NCI-H2081 treated with DMSO at 0.1 percent for 48 hours (cell line): ENCODE measurements at places on chromosomes 1 and 21.

- DNase-seq: peak; percentile 29
Observed at GRCh38 chr1:54070171-54070837, 16.9 kb downstream of the TCEANC2 start.

GRCh38 chr1:195185321-195185720 is 1422.9 kb downstream of the KCNT2 start:
- DNase-seq: no peak

GRCh38 chr21:22115746-22116145 is 1117.5 kb downstream of the NCAM2 start:
- DNase-seq: no peak

- no peak for DNase-seq
Observed at GRCh38 chr1:209383422-209383821, 200.1 kb upstream of the CAMK1G start.

GRCh38 chr1:50195205-50195604 is 86.5 kb downstream of the ELAVL4 start:
- no peak for DNase-seq

DNA sequence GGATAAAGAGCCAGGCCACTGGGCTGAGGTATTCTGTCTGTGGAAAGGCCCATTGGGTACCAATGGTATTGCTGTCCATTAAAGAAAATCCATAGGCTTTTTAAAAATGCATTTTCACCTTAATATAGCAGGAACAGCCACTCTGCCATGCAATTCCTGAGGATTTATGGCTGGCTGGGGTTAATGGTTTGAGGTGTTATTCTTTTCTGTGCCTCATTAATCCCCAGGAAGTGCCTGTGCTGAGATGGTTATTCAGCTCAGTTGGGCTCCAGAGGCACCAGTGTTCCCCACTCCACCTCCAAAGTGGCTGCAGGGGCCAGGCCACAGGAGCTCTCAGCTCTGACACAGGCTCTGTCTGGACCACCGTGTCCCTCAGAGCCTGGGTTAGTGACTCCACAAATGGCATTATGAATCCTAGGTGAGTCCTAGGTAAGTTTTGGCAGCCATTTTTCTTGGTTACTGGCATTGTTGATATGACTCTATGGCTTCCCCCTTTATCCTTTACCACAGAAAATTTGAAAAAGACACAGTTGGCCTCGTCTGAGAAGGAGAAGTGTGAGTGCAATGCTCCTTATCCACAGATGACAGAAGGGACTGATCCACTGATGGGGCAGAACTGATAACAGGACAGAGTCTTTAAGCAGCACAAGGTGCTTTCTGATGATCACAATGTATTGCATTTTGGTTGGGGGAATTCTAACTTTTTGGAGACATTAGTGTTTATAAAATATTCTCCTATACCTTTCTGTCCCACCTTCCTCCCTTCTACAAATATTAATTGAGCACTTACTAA is 2.2 kb upstream of the PAPPA2 start:
- DNase-seq: no peak

GRCh38 chr1:168092566-168093355 is 44.0 kb downstream of the GPR161 start:
- DNase-seq: no peak

- no peak for DNase-seq
Observed at GRCh38 chr1:197402189-197402588, 134.1 kb downstream of the CRB1 start.

- DNase-seq: no peak
Observed at GRCh38 chr1:96253246-96254035, 468.1 kb upstream of the PTBP2 start.

DNA sequence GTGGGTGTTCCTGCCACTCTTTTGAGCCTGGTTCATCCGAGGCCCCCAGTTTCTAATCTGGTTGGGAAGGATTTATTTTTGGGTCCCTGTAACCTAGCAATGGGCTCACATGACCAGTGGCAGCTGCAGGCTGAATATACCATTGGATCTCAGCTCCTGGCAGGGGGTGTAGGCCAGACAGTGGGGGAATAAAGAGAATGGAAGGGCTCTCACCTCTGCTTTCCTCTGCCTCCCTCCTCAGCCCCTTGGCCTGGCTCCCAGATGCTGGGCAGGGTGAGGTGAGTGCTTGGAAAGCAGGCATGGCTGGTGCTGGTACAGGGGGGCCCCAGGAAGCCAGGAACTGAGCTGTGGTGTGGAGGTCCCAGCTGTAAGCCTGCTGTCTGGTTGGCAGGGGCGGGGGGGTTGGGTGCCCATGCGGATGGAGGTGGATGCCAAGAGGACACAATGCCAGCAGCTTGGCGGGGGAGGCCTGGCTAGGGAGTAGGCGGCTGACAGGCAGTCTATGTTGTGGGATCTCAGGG is 3.6 kb upstream of the GPR61 start:
- DNase-seq: peak; percentile 24

DNA sequence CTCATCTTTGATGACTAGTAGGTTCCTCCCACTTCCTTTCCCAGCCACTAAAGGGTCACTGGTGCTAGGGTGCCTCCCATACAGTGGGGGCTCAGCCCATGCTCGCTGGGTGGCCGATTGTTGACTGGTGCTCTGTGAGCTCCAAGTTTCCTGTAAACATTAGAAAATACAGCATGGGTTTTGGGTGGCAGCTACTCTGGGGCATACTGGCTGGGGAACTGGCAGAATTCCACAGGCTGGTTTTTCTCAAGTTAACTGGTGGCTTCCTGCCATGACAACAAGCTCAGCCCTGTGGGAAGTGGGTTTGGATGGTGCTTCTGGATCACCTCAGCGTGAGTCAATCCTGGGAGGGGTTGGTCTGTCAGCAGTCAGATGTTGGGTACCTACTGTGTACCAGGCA is 28.7 kb upstream of the CRNN start:
- DNase-seq: no peak

- DNase-seq: no peak
Observed at GRCh38 chr21:35399002-35399530, 350.0 kb upstream of the RUNX1 start.

DNA sequence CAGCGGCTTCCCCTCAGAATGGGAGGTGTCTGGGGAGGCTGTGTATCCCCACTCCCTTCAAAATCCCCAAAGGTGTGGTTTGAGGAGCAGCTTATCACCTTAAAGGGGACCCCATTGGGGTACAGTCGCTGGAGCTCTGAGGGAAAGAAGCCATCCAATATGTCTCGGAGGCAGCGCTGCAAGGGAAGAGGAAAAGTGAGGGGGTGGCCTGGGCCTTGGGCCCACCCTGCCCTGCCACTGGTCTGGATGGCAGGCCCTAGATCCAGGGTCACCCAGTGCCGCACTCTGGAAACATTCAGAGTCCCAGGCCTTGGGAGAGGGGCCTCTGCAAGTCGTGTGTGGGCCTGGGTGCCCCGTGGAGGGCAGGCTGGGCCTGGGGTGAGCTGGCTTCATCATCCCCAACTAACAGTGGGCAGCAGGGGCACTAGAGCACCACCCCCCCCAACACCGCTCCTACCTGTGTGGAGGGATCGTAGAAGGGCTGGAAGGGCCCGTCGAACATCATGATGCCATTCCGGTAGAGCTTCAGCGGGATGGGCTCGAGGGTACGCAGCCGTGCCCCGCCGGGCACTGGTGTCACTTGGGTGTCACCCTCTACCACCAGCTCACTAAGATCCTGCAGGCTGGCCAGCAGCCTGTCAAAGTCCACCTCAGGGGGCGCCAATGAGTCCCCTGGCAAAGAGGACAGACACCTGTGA is 5.6 kb downstream of the SH3BGRL3 start:
- no peak for DNase-seq

- DNase-seq: no peak
Observed at GRCh38 chr1:32767641-32768040, 49.5 kb downstream of the YARS1 start.

DNA sequence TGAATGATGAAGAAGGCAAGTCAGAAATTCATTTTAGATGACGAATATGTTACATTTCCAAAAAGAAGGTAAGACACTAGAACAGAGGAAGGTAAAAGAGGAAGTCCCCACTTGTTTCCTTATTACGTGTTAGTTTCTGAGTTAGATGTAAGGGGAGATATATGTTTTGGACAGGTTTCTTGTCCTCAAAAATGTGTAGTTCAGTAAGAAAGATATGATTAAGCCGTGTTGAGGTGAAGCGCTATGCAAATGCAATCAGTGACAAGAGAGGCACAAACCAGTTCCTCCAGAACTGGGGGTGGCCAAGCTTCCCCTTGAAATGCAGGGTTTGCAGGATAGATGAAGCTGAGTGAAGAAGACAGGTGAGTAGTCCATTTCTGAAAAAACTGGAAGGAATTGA is 293.3 kb upstream of the RUNX1 start:
- no peak for DNase-seq

GRCh38 chr1:239816081-239816782 is 275.5 kb upstream of the FMN2 start:
- DNase-seq: no peak

GRCh38 chr1:199909137-199909536 is 118.4 kb upstream of the NR5A2 start:
- no peak for DNase-seq

- peak; percentile 4 for DNase-seq
Observed at GRCh38 chr1:30801771-30802198, 44.2 kb upstream of the LAPTM5 start.

GRCh38 chr1:153441238-153441755 is 19.2 kb downstream of the S100A7 start:
- no peak for DNase-seq

GRCh38 chr1:167584581-167584980 is 31.0 kb upstream of the CREG1 start:
- DNase-seq: no peak

- DNase-seq: no peak
Observed at GRCh38 chr1:19411612-19412011, 73.7 kb downstream of the CAPZB start.

DNA sequence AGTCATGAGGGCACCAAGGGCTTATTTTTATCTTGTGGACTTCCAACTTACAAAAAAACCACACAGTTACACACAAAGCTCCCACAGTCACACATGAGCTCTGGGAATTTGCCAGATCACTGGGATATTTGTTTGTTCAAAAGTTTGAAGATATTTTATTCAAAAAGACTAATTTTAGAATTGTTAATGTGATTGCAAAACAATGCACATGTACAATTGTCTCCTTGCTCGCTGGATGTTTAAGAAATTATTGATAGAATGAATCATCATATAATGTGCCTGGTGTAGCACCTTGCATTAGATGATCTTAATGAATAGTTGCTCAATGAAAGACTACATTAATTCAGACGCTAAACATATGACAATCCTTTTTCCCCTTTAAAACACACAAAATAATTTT is 570.3 kb downstream of the LMO4 start:
- no peak for DNase-seq

GRCh38 chr1:56376188-56376984 is 203.0 kb downstream of the PLPP3 start:
- DNase-seq: peak; percentile 44

- DNase-seq: no peak
Observed at GRCh38 chr1:4734791-4735190, 80.4 kb downstream of the AJAP1 start.

DNA sequence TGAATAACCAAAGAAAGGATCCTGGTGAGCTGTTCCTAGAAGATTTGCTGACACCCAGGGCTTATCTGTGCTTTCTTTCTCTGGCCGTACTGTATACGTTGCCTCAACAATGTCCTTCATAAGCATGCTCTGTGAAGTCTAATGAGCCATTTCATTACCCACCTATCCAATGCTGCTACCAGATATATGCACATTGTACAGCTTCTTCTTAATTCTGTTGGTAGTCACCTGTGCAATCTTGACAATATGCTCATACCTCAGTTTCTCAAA is 731.8 kb upstream of the NCAM2 start:
- no peak for DNase-seq

DNA sequence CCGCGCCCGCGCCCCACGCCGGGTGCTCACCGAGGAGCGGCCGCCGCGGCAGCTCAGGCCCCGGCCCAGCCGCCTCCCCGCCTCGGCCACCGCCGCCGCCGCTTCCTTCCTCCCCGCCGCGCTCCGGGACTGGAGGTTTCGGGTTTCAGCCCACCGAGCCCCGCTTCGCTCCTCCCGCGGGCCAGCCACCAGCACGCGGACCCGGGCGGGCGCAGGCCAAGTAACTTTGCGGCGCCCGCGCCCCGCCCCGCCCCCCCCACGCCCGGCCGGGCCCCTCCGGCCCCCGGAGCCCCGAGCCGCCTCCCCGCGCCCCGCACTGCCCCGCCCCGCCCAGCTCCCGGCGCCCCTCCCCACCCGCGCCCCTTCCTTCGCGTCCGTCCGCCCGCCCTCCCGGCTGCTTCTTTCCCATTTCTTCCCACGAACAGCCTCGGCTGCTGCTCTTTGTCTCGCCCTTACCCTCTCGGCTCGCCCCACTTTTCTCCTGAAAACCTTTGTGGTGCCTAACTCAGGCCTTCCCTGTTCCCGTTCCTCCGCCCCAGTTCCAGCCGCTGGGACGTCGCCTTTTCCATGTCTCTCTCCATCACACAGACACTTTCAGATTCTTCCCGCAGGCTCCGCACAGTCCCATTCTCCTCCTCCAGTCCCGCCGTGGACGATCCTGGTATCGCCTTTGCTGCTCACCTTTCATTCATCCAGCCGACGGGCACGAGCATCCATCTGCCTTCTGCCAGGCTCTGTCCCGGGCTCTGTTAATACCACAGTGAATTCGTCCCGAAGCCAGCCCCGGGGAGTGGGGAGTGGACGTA is at the start of gene GPR161:
Gene GPR161 (minus strand): TSS at position 222 of the 806 bp plus-strand sequence. CDS start 32,080 bp downstream, outside the sequence.
- DNase-seq: no peak

- no peak for DNase-seq
Observed at GRCh38 chr1:155313261-155313660, 4.6 kb downstream of the FDPS start.

DNA sequence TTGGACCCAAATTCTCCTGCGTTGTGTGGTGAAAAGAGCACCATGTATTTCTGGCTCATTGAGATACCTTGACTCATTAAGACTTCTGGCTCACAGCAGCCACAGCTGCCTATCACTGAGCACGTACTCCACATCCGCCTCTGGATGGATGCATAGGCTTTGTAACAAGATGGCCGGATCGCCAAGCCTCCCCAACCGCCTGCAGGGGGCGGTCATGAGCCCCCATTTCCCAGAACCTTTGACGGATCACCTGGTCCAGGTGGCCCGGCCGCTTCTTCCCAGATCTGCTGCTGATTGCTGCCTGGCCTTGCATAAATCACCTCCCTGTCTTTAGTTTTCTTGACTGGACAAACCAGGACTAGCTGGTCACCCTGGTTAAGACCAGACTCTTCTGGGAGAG is 156.5 kb upstream of the KLHDC7A start:
- no peak for DNase-seq

GRCh38 chr1:228361314-228362140 is 45.1 kb downstream of the TRIM11 start:
- DNase-seq: no peak

GRCh38 chr1:57881639-57882038 is 457.8 kb upstream of the DAB1 start:
- no peak for DNase-seq

- no peak for DNase-seq
Observed at GRCh38 chr1:200128944-200129879, 101.7 kb downstream of the NR5A2 start.

- DNase-seq: no peak
Observed at GRCh38 chr1:67749844-67750690, 65.1 kb downstream of the GADD45A start.

- no peak for DNase-seq
Observed at GRCh38 chr21:35791541-35792325, 268.6 kb downstream of the SETD4 start.

- no peak for DNase-seq
Observed at GRCh38 chr1:26993237-26994019, at the start of gene TRNP1. Gene TRNP1, plus strand, starts transcription at chr1:26993692. Its CDS starts 95 bp downstream, at chr1:26993787.
